SHP77 treated with DMSO at 0.1 percent for 48 hours (cell line): ENCODE measurements at places on chromosomes 5 and 9.

- DNase-seq: no peak
Measured at GRCh38 chr5:54178207-54178606, 132.2 kb downstream of the ARL15 start.

DNA sequence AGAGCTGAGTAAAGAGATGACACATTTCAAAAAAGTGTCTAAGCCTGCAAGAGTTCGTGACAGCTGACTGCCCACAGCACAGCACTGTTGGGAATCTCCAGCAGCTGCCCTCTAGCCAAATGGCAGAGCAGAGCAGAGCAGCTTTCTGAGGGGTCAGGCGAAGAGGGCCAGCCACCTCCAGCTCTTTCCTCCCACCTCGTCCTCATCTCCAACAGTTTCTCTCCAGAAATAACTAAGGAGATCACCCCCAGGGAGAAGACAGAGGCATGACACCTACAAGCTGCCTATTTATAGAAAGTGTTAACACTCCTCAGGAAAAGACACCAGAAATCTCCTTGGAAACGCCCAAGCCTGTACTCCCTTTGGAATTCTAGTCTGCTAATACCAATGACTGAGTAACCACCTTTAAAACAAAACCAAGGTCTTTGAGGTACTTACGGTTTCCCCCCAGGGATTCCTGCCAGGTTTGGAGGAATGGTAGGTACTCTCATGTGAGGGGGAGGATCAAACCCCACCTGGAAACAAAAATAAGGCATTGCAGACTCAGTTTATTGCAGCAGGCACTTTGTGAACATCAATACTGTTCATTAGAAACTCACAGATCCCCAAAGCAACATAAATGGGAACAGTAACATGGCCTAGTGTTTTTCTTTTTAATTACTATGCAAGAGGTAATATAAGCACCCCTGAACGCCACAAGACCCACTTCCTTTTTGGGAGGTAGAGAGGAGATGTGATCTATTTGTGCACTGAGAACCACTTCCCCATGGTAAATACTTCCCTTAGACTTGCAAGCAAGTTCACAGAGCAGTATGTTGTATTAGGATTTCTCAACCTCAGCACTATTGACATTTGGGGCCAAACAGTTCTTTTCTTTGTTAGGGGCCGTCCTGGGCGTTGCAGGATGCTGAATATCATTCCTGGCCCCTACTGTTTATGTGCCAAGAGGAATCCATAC, 79.3 kb downstream of the TLE1 start:
- no peak for DNase-seq

DNA sequence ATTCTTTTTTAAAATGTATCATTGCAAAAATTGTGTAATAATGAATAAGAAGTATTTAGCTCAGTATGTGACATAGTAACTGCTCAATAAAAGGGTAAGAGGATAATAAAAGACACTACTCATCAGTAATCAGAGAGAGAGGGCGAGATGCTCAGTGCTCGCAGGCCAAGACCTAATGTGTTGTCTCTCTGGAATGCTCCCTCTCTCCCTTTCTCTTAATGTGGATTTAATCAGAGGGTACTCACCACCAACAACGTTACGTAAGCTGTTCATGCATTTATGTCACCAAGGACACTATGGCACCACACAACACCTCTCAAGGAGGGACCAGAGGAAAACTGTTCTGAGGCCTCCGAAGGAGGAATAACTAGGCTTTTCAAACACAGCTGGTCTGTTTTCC, 42.5 kb downstream of the WHRN start:
- DNase-seq: no peak

DNA sequence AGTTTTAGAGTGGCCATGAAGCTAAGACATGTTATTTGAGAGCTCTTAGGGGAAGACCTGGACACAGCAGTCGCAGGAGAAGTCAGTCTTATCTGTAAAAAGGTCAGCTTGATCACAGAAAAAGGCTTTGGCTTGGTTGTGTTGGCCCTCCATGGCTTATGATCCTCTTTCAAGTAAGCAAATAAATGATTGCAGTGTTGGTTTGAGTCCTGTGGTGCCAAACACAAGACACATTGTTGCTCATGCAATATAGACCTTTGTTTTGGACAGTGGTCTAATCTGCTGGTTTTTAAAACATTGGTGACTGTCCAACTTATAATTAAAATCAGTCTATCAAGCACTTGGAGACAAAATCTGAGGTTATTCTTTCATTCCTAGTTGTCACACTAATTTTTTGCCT, 54.0 kb downstream of the DOCK8 start:
- DNase-seq: no peak

GRCh38 chr9:106878934-106879333, 16.0 kb downstream of the ZNF462 start:
- peak; percentile 92 for DNase-seq

DNA sequence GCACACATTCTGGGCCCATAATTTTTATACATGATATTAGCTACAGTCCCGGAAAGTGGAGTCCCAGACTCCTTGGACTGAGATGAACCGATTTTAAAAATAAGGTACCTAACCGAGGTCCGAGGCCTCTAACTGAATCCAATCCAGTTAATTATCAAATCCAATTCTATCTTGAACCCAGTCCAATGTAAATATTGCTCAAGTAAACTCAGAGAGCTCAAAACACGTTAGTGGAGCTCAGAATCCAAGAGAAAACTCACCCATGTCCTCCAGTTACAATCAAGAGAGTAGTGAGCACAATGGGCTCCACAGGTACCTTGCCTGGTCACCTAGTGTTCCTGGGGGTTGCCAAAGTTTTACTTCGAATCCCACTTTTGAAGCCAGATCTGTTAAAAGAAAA, 37.9 kb upstream of the DIRAS2 start:
- DNase-seq: peak; percentile 40

GRCh38 chr5:133900534-133901270, 67.7 kb downstream of the C5orf15 start:
- DNase-seq: no peak

DNA sequence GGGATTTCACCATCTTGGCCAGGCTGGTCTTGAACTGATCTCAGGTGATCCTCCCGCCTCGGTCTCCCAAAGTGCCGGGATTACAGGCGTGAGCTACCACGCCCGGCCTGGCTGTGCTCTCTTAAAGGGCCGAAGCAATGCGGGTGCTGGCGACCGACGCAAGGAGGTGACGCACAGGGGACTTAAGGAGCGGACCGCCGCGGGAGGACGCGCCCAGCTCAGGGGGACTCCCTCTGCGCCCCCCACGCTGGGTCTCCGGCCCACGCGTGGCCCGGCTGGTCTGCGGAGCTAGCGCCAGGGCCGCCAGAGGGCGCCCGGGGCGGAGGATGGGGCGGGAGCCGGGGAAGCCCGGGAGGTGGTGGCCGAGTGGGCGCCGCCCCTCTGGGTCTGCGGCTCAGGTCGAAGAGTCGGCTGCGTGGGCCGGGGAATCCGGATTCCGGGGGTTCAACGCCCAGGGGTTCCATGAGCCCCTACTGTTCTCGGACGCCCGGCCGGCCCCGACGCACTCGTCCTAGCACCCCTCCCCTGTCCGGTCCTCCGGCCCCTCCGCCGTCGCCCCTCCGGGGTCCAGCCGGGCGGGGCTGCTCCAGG, 502 bp upstream of the CERCAM start:
- DNase-seq: no peak

DNA sequence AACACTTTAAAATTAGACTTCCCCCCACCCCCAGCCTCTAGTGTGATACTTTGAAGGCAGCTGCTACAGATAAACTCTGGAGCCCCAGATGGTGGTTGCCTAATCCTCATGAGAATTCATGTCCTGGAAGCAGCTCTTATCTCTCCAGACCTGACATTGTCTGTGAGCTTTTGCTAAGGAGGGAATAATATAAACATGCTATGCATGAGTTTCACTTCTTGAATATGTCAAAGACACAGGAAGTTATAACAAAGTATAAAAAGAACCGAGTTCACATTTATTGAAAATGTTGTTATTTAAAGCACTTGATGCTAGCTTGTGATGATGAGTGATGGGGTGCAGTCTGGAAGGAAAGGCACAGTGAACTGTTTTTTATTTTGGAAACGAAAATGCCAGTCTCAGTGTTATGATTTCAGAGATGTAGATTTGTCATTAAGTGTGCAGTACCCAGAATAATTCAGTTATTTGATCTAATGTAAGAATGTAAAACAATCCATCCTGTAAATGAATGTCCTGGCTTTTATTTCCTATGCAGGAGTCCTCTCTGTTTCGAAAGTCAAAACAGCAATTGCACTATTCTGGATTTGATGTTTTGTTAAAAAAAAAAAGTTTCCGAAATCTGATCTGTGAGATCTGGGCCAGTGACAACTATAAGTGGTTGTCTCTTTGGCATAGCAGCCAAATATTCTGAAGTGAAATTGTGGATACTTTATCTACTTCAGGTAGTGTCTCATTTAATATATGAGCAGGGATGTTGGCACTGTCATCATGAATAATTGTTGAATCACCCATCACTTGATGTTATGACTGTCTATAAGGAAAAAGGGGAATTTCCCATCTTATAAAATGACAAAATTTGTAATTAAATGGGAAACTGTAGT, 77.0 kb downstream of the ZCCHC7 start:
- DNase-seq: no peak
